ENCODE measurements at places on chromosomes 5 and 9. TPM values are rescaled to one million over a fixed set of nuclear protein-coding genes. Genes with fewer than 3 reads are reported as not detected.

DNA sequence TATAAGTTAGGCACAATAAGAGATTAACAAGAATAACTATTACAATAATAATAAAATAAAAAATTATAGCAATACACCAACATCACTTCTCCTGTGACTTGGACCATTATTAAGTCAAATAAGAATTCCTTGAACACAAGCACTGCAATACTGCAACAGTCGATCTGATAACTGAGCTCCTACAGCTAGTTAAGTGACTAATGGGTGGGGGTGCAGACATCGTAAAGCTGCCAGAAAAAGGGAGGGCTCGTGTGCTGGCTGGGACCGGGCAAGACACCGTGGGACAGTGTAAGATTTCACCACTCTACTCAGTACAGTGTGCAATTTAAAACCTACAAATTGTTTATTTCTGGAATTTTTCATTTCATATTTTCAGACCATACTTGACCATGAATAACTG is 78.8 kb downstream of the SNX24 start:
- no peak for DNase-seq

- DNase-seq: no peak
Measured at GRCh38 chr9:113368982-113369854, 7.6 kb downstream of the HDHD3 start.

GRCh38 chr5:137632716-137633115 is 103.2 kb downstream of the KLHL3 start:
- DNase-seq: no peak

DNA sequence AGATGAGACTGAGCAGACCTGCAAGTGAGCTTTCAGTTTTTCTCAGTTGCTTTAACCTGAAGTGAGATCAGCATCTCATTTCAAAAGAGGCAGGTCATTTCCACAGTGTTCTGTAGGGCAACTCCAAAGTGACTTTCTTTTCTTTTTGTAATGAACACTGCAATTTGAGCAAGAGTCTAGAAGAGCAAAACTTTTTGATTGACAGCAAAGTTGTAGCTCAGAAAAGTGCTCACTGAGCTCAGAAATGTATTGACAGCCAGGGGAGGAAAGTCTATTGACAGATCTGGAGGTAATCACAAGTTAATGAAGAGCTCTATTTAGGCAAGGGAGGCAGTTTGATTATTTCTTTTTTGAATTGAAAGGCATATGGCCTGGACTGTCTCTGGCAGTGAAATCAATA is 54.6 kb downstream of the LRRC70 start:
- no peak for DNase-seq

DNA sequence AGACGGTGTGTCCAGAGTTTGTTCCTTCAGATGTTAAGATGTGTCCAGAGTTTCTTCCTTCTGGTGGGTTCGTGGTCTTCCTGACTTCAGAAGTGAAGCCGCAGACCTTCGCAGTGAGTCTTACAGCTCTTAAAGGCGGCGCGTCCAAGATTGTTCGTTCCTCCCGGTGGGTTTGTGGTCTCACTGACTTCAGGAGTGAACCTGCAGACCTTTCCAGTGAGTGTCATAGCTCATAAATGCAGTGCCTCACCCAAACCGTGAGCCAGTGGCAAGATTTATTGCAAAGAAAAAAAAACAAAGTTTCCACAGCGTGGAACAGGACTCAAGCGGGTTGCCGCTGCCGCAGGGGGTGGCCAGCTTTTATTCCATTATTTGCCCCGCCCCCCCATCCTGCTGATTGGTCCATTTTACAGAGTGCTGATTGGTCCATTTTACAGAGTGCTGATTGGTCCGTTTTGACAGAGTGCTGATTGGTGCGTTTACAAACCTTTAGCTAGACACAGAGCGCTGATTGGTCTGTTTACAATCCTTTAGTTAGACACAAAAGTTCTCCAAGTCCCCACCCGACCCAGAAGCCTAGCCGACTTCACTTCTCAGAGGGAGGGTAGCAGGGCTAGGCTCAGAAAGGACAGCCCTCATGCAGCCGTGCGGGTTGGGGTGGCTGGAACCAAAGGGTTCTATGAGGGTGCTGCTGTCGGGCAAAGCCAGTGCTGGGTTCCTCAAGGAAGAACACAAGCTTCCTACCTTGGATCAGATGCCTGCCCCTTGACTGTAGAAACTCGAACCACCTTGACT is 9.1 kb upstream of the RNF130 start:
- DNase-seq: no peak

GRCh38 chr9:18947892-18948339 is 85.1 kb downstream of the SAXO1 start:
- no peak for DNase-seq

DNA sequence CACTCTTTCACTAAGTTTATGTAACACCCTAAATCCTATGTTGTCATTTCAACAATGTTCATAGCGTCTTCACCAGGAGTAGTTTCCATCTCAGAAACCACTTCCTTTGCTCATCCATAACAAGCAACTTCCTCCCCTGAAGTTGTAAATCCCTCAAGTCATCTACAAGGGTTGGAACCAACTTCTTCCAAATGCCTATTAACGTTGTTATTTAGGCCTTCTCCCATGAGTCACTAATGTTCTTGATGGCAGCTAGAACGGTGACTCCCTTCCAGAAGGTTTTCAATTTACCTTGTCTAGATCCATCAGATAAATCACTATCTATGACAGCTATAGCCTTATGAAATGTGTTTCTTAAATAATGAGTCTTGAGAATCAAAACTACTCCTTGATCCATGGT is 73.3 kb upstream of the TARS1 start:
- no peak for DNase-seq

DNA sequence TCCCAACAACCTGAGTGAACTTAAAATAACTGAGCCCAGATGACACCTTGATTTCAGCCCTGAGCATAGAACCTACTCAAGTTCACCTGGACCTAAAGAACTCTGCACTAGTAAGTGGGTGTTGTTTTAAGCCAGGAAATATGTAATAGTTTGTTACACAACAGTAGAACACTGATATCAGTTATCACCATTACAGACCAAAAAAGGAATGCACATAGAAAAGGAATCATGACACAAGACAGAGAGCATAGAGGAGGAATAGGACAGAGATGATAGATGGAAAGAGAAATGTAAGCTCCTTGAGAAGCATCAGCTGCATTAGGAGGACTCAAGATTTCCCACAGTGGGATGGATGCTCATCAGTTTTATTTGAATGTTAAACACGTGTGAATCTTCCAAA is 1096.9 kb upstream of the SEMA6A start:
- no peak for DNase-seq

GRCh38 chr9:103789686-103790085 is 304.4 kb upstream of the SMC2 start:
- peak; percentile 1 for DNase-seq

DNA sequence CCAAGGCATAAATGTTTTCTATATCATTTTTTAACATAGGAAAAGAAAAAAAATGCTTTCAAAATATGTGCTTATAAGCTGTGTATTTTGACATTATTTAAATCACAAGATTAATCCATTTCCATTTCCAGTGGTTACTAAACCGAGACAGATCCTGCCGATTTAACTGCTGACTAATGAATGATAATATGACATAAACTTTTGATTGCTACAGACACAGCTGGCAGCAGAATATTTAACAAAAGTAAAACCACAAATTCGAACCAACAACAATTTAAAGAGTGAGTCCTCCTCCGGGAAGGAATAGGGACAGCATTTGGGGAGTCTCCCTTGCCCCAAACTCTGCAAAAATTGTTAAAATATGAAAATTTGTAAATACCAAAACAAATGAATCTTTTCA is 401.3 kb upstream of the DAB2 start:
- no peak for DNase-seq

- DNase-seq: no peak
Measured at GRCh38 chr5:11642438-11642837, 261.8 kb downstream of the CTNND2 start.

- DNase-seq: no peak
Measured at GRCh38 chr9:8643464-8643863, 843.9 kb upstream of the DMAC1 start.

DNA sequence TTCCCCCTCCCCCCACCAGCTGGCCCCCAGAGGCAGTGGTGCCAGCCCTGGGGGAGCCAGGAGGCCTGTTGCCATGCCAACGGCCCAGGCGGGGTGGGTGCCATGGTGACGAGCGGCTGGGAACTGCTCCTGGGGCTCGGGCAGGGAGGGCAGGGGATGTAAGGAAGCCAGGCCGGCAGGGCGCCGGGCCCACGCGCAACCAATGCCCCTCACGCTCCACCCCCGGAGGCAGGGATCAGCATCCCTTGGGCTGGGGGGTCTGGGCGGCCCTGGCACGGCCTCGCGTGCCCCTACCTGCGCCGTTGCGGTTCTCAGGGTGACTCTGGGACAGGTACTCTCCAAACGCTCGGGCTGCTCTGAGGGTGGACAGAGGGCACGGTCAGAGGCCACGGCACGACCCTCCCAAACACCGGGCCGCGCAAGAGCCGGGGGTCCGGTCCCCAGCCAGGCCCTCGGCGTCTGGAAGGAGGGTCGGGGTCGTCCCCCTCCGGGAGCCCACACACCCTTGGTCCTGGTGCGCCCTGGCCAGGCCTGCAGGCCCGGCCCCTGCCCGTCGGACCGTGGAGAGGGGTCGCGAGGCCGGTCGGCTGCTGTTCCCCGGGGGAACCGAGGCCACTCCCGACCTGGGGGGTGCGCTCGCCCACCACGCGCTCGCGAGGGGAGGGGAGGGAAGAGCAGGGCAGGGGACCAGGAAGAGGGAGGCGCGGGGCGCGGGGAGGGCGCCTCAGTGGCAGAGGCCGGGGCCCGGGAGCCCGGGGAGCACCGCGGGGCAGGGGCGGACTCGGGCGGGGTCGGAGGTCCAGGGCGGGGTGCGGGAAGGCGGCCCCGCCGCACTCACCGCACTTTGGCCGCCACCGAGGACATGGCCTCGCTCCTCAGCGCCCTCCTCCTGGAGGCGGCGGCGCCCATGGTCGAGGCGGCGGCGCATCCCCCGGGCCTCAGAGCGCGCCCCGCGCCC is 661 bp downstream of the NSMF start:
- DNase-seq: peak; percentile 45

GRCh38 chr5:113017881-113018635 is 41.5 kb downstream of the DCP2 start:
- no peak for DNase-seq

DNA sequence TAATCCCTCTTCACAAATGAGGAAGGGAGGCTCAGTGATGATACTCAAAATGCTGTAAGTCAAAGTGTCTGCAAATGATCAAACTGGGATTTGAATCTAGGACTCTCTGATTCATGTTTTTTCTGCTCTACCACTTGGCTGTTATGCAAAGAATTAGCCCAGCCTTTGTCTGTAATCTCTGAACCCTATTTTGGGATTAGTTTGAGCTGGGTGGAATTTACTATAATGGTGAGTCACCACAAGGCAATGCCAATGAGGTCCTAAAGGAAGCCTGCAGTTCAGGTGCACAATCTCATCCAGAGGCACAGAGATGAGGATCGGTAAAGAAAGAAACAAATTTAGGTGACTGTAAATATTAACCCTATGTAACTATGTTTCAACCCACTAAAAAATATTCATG is 29.2 kb downstream of the RFK start:
- peak; percentile 5 for DNase-seq

Gene RNF183
- total RNA-seq: not detected

Gene KCNIP1
- total RNA-seq: 0.31 TPM

Gene ACTL7A
- not detected for total RNA-seq

Gene CD74
- 49.8 TPM for total RNA-seq

Gene RNF145
- total RNA-seq: 43.5 TPM

Gene FBP2
- not detected for total RNA-seq

Gene PTPRD
- total RNA-seq: 58.0 TPM

Gene ANKRD34B
- total RNA-seq: 2.9 TPM

Gene OTP
- not detected for total RNA-seq

Gene RNF208
- 1.9 TPM for total RNA-seq

All from GM23338 (cell line).